NCI-H524 treated with DMSO at 0.1 percent for 48 hours (cell line): ENCODE measurements at places on chromosomes 1 and 21.

GRCh38 chr1:237316352-237316751, 274.4 kb downstream of the RYR2 start:
- peak; percentile 72 for DNase-seq

DNA sequence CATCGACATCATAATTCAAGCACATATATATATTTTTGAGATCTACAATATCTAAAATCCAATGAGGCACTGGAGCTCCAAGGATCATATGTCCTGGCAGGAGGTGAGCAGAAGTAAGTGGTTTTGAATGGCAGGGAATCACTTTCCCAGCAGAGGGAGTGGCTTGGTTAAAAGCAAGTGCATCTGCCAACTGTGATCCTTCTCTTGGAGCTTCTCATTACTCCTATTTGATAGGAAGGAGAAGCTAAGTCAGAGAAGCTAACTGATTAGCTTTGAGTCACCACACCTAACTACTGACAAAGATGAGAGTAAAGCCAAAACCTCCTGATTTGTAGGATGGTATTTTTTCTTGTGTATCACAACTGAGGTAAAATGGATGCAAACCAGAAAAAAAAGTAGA, 55.0 kb downstream of the ALG14 start:
- no peak for DNase-seq

DNA sequence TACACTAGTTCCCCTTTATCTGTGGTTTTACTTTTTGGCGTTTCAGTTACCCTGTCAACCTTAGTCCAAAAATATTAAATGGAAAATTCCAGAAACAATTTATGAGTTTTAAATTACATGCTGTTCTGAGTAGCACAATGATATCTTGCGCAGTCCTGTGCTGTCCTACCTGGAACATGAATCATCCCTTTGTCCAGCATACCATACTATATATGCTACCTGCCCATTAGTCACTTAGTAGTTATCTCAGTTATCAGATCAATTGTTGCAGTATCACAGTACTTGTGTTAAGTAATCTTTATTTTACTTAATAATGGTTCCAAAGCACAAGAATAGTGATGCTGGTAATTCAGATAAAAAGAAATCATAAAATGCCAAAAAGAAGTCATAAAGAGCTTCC, 52.7 kb downstream of the AGBL4 start:
- DNase-seq: no peak

DNA sequence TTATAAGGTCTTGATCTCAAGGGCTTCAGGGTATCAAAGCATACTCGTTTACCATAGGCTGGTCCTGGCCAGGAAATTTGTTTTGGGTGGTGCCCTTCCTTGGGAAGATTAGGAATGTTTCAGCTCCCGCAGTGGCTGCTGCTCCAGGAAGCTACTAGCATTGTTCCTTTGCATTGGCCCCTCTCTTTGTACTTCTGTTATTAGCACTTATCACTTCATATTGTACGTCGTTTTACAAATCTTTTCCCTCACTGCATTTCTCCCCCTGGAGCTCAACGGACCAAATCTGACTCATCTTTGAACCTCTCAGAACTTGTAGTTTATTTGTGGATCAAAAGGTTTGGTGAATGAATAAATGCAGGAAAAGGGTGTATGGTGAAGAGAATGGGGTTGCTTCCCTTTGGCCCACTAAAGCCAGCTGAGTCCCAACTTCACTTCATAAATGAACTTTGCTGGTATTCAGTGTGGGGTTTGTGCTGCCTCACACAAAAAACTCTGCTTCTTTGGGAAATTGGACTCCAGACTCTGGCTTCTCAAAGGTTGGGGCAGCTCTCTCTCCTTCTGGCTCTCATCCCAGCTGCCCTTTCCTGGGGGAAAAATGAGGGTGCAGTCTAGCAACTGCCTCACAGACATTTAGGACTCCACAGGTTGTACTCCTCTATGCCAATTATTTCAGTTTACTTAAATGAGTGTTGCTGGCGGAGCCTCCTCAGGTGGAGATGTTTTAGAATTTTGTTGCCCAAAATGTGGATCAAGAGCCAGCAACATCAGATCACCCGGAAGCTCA, 5.9 kb downstream of the GNAT2 start:
- no peak for DNase-seq

DNA sequence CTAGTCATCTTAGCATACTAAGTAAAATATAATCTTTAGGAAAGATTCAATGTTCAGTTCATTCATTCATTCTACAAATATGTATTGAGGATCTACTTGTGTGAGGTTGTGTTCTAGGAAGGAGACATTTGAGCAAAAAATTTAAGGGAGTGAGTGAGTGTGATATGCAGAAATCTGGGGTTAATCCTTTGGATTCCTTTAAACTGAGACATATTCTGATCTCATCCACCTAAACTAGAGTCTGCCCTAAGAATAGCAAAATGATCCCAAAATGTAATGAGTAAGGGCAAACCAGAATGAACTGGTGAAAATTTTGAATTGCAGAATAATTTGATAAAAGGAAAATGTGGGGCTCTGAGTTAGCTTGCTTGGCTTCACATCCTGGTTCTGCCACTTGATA, 8.6 kb downstream of the UBE2U start:
- no peak for DNase-seq

DNA sequence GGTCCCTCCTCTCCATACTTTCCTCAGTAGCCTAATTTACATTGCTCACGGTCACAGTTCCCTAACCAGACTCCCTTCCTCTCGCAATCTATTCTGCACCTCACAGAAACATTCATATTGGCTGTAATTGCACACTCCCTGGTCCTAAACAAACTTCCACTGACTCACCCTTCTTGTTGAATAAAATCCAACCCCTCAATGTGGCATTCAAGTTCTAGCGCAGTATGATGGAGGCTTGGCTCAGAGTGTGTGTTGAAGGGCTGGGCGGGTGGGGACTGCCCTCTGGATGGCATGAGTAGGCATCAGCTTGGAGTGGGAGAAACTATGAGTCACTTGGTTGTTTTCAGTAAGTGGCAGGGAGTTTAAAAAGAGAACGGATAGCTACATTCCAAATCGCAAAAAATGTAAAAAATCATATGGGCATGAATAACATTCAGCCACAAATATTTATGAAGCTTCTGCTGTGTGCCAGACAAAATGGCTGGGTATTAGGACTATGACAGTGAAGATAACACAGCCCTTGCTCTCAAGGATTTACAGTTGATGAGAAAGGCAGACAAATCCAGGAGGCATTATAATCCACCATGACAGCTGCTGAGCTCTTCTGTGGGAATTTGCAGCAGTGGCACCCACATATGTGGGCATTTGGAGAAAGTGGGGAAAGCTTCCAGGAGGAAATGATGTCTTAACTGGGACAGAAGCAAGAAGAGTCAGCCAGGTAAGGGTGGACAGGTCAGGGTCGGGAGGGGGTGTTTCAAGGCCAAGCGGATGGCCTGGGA, 42.2 kb upstream of the LYST start:
- no peak for DNase-seq

- no peak for DNase-seq
These were observed 14.6 kb downstream of the GTF2B start for GRCh38 chr1:88876573-88877365.

- no peak for DNase-seq
These were observed 54.9 kb upstream of the C1orf198 start for GRCh38 chr1:230923176-230923575.

DNA sequence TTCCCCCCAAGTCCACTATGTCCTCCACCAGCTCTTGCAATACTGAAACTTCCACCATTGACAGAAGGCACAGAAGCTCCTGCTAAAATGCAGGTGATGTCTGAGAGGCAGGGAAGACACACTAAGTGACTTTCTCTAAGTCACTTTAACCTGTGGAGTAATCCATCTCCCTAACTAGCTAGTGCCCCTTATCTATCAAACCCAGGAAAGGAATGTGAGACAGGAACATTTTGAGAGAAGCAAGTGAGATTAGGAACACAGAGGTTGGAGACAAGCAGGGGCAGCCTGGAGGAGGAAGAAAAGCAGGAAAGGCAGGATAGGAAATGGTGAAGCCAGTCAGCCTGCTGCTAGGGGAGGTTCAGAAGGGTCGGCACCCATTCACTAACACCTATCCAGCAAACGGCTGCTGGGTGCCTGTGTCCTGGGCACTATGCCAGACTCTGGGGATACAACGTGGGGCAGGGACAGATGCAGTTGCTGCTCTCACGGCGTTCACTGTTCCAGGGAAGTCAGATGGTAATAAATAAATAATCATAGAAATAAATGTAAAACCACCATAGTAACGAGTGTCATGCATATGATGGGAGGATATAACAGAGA, 7.0 kb downstream of the GPA33 start:
- DNase-seq: peak; percentile 10

- no peak for DNase-seq
These were observed 32.7 kb upstream of the VANGL1 start for GRCh38 chr1:115609021-115609420.

- no peak for DNase-seq
These were observed 2.0 kb upstream of the KRTAP19-1 start for GRCh38 chr21:30482130-30482529.

DNA sequence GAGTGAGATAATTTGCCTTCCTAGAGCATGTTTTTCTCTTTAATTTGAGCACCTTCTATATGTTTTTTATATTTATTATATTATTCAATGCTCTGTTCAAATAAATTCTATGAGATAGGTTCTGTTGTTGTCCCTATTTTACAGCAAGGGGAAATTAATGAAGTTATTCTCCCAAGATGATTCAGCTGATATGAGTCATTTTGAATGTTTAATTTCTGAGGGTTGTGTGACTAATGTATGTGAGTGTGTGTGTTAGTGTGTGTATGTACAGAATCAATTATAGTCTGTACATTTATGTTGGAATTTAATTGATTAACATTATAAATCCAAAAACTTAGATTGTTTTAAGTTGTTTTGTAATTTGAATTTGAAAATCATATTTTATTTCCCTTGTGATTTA, 1536.7 kb upstream of the B3GALT2 start:
- DNase-seq: no peak

DNA sequence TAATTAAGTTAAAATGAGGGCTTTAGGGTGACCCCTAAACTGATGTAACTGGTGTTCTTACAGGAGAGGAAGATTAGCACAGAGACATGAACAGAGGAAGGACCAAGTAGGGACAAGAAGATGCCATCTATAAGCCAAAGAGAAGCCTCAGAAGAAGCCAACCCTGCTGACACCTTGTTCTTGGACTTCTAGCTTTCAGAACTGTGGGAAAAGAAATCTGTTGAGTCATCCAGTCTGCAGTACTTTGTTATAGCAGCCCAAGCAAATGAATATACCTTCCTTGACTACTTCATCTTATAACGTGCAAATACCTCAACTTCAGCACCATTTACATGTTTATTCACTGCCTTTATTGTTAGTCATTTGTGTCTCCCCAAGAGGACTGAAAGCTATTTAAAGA, 3.4 kb downstream of the ZBTB21 start:
- DNase-seq: no peak

DNA sequence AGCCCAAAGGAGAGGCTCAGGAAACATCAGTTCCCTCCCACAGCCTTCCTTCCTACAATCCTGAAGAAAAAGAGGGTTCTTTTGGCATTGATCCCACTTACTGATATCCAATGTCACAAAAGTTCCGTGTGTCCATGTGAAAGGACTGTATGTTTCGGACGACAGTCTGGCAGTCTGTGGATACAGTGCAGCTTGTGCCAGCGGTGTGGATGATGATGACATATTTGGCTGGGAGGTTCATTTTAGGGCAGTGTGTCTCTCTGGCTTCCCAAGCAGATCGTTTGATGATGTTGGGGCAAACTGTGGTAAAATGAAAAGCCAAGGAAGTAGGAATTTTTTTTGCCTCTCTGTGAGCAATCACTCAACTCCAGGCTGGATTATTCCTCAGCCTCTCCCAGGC, 10.4 kb downstream of the PGLYRP3 start:
- DNase-seq: no peak

DNA sequence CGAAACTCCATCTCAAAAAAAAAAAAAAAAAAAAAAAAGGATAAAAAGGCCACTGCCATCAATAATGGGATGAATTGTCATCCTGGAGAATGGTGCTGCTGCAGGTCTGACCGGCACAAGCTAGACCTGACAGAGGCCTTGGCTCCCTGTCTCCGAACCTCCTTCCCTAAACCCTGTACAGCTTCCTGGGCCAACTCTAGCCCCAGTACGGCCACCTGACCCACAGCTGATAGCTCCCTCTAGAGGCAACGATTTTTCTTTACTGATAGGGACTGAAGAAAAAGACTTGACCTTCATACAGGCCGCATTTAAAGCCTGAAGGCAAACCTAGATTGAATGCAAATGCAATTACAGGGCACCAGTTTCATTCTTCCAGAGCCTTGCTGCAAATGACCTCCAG, 30.7 kb downstream of the NOL9 start:
- DNase-seq: peak; percentile 9

DNA sequence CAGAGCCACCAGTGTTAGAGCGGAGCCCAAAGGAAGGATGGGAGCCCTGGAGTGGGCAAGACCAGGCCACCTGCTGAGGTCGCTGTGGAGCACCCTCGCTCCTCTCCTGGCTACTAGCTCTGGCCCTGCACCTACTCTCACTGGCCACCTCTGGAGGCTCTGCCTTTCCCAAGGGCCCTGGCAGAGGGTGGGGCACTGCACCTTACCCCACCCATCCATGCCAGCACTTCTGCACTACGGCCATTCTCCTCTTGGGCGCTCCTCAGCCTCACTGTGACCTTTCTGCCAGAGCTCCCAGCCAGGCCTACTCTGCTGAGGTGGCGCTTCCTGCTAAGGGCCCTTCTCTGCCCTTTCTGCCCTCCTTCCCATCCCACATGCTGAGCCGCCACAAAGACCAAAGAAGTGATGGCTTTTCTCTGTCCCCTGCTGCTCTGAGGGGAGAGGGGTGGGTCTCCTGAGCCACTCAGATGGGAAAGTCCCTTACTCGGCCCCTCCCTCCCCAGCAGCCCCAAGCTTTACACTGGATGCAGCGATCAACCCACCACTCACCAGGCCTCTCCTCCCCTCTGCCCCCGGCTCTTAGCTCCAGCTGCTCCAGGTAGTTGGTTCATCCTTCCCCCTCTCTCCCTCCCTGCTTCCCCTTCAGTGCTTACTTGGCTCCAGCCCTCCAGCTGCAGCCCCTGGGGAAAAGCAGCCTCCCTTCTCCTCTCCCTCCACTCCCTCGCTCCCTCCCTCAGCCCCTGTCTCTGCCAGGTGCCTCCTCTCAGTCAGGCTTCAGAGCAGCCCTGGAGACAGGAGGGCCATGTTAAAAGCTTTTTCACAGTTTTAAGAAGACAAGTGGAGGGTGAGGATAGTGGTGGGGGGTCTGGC, 14.8 kb upstream of the TMEM222 start:
- peak; percentile 60 for DNase-seq

DNA sequence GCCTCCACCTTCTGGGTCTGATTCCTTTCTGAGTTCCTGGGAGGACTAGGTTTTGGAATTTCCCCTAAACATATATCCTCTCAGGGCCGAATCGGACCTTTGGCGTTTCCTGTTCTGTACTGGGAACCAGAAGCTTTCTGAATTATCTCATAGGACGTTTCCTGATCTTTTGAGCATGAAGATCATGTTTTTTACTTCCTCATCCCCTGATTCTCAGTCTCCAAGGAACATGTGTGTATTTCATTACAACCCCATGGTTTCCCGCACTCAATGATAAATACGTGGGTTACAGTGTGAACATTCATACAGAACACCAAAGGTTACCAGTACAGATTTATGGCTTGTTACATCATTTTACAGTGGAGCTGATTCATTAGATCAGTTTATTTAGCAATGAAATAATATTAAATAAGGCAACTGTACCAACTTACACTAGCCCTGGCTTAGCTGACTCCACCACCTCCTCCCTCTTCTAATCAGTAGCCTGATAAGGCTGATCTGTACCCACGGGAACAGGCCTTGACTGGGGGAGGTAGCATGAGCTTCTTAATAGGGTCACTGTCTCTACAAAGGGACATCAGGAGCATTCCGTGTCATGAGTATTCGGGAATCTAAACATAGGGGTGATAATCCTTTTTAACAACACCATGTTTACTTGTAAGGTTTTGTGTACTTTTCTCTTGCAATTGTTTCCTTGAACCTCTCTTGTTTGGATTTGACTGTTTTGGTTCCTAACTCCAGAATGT, 57.8 kb upstream of the ERRFI1 start:
- DNase-seq: no peak
